Forelimb muscle (tissue), 1 donor: ENCODE measurements at places on chromosomes 6 and 20. TPM values are rescaled to one million over a fixed set of nuclear protein-coding genes. Genes with fewer than 3 reads are reported as not detected.

SLC32A1 gene
- polyA plus RNA-seq, result not detected

DNA sequence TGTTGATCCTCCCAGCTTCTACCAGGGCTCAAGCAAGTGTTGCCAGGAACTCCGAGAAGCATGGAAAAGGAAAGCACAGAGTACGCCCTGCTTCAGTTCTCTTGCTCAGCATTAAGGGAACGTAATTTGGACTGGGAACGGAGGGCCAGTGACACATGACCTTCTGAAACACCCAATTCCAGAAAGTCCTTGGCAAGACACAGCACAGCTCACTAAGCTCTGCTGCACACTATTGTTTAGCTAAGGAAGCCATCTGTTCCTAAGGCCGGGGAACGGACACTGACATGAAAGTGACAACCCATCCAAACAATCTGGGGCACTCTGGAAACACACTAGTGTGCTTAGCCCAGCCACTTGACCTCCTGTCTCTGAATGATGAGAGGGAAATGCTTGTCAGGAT, 56.9 kb upstream of the NXT1 start:
- DNase-seq, result no peak

- DNase-seq, result no peak
Measured at GRCh38 chr6:57174511-57174907, 2.4 kb downstream of the BAG2 start.

- no peak for DNase-seq
Measured at GRCh38 chr6:147170269-147170668, 33.9 kb upstream of the STXBP5 start.

GLP1R gene
- not detected for polyA plus RNA-seq
